M059J (cell line): ENCODE measurements at places on chromosomes 12 and 14.

GRCh38 chr12:52741375-52742195 is 35.6 kb downstream of the KRT76 start:
- peak; percentile 54 for DNase-seq

GRCh38 chr14:20791187-20791586 is 10.1 kb downstream of the RNASE6 start:
- no peak for DNase-seq

DNA sequence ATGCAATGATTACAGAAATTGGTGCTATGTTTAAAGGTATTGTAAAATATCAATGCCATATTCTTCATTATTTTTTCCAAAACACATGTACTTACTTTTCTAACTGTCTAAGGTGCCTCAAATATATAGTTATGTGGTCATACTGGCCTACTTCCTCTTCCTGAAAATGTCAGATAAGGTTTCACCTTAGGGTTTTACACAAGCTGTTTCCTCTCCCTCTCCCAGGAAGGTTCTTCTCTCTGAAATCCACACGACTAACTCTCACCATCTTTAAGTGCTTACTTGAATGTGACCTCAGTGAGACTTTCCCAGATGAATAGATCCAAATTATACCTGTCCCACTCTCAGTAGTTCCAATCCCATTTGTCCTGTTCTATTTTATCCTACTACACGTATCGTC is 11.6 kb upstream of the CLEC4D start:
- no peak for DNase-seq

DNA sequence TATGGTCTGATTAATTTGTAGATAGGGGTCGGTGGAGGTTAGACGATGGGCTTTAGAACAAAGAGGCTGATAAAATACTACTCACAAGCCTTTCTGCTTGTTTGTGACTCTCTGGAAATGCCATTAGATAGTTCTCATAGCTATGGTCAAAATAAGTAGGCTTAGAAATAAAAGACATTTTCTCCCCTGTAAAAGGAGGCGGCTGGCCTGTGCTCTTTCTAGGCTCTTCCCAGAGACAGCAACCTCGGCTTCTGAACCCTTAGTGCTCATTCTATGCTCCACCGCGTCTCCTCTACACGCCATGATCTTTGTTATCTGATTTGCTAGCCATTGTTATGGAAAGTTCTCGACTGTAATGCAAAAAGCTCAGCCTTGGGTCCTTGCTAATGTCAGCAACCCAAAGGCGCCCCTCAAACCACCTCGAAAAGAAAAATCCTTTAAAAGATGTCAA is 64.5 kb downstream of the CRADD start:
- DNase-seq: peak; percentile 66

DNA sequence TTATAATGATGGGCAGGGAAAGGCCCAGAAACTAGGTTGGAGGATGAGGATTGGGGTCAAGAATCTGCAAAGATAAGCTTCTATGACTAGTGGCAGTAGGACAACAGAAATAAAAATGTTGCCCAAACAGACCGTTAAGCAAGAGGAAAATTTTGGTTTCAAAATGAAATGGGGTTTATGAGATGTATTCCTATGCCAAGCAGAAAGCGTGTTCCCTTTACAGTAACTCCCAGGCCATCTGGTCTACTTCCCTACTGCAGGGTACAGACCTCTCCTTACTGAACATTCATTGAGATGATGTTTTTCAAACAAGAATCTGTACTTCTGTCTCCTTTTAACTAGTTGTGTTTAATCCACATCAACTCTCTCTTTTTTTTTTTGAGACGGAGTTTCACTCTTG is 20.4 kb upstream of the TMEM229B start:
- no peak for DNase-seq

DNA sequence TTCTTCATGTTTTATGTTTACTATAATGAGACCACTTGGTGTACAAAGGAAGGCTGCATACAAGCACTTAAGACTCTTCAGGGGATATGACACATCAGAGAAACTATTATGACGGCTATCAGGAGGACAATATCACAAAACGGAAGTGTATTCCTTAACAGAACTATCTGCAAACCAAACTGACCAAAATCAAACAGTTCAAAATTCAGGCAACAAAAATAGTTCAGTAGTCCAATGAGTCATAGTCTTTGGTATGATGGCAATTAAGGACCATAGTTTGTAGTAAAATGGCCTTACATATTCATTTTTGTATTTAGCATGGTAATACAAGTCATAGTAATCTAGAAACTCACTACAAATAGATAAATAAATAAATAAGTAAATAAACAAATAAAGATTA is 1638.7 kb upstream of the SEL1L start:
- peak; percentile 0 for DNase-seq

- DNase-seq: no peak
Measured at GRCh38 chr12:68114606-68115005, 44.9 kb downstream of the IFNG start.

DNA sequence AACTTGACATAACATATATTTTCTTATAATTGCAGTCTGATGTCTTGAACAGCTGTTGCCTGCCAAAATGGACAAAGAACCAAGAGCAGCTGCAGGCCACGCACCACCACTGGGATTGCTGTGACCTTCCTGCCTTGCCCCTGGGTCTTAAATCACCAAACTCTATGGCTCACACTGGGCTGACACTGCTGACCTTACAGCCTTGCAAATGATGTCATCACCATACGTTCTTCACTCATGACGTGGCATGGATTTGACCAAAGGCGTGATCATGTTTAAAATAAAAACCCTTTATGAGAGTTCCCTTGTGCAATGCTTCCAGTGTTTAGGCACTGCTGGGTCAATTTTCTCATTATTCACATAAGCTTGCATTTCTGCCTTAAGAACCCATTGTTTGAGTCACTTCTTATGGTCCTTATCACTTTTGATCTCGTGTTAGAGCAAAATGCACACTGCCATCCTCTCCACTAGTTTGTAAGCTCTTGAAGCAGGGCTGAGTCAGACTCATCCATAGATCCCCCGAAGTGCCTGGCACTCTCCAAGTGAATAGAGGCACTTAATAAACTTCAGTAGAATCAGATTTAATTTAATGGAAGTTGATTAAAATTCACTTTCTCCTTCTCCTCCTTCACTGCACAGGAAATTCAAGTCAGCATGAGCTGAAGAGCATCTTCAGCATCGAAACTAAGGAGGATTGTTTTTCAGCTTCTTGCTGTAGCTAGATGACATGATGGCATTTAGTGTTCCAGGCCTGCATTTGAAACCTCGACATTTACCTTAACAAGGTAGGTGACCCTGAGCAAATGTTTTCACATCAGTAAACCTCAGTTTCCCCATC is 132.4 kb upstream of the PZP start:
- DNase-seq: peak; percentile 81

DNA sequence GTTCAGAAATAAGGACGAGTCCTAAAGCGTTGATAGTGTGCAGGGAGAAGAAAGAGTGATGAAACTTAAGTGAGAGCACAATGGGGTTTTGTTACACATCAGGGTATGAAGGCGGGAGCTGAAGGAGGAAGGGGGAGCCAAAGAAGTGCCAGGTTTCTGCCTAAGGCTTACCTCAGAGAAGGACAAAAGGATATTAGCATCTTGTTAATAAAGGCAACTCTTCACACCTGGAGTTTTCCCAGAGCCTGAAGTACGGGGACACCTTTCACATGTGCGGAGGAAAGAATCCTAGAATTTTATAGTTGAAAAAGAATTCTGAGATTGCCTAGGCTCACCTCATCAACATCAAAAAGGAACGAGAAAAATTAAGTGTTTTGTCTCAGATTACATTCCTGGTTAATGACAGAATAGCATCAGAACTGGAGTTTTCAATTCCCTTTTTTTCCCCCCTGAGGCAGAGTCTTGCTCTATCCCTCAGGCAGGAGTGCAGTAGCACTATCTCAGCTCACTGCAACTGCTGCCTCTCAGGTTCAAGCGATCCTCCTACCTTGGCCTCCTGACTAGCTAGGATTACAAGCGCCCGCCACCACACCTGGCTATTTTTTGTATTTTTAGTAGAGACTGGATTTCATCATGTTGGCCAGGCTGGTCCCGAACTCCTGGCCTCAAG is 2.2 kb upstream of the SAV1 start:
- DNase-seq: peak; percentile 18

DNA sequence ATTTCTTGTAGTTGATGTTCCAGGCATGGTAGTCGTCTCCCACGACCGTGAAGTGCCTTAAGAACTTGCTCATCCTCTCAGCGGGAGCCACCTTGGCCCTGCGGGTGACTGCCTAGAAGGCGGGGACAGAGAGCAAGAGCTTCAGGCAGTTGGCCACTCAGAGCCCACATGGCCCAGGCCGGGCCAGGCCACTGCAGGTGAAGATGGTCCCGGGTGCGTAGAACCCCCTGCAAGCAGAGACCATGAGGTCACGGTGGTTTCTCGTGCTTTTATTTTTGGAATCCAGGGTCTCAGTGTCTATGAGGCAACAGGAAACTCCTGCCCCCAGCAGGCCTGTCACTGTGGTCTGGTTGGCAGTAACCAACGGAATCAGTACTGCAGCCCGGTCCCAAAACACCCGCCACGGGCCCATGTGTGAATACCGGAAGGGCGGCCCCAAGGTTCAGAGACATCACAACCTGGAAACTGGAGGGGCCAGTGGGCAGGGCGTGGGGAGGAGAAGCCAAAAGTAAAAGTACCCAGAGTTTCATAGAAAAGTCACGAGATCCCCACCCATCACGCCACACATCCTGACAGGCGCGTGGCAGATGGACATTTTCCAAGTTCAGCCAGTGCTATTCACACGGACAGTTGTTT is 27.5 kb downstream of the HVCN1 start:
- DNase-seq: no peak

DNA sequence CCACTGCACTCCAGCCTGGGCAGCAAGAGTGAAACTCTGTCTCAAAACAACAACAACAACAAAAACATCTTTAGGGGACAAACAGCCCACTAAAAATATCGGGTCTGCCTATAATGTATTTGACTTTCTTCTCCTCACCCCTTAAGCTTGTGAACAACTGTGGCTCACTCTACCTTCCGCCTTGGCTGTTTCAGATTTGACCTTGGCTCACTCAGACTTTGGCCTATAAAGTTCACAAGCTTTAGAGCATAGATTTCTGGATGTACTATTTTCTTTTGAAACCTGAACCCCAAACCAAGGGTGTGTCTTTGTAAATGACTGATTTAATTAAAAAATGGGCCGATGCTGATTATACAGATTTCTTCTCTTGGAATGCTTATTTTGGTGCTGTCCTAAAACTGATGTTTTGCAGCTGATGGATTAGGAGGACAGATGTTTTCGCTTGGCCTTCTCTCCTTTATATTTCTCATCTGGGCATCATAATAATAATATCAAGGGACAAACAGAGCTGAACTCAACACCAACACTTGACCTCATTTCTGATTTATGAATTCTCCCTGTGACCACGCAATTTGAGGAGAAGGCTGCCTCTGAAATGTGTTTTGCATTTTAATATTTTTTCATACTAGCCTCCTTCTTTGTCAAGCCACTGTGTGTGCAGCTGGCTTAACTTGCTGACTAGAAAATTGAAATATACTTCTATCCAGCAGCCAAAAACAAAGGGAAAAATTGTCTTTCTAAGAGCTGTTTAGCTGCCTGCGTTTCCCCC is 40.2 kb upstream of the RASSF3 start:
- DNase-seq: no peak

DNA sequence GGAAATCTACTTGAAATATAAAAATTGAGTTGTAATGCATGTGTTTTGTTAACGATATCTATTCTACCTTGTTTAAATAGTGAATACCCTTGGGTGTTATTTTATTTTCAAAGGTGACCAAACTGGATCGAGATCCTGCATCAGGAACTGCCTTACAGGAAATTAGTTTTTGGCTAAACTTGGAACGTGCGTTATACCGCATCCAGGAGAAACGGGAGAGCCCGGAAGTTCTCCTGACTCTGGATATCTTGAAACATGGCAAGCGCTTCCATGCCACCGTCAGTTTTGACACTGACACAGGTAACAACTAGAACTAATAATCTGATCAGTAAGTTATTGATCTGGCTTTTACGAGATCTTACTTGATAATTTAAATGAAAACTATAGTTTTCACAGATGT is 15.9 kb downstream of the DYNC1H1 start:
- DNase-seq: no peak

DNA sequence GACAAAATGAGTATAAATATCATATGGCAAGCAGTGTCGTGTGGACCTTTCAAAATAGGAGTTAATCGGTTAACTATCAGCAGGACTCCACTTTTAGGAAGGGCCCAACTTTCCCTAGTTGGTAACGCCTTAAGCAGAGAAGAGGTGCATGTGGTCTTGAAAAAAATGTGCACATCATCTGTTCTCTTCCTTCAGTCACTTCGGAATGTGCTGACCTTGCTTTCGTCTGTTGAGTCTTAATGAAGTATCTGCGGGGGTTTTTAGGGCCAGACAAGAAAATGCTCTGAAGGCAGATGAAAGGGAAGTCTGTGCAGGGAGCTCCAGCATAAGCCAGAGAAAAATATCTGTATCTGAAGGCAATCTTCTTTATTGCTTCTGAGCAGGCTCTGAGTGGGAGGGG is 185.2 kb downstream of the AEBP2 start:
- peak; percentile 14 for DNase-seq

- no peak for DNase-seq
Measured at GRCh38 chr14:44029933-44030332, 477.1 kb downstream of the FSCB start.

- peak; percentile 76 for DNase-seq
Measured at GRCh38 chr12:121799156-121799841, 4.5 kb upstream of the SETD1B start.

DNA sequence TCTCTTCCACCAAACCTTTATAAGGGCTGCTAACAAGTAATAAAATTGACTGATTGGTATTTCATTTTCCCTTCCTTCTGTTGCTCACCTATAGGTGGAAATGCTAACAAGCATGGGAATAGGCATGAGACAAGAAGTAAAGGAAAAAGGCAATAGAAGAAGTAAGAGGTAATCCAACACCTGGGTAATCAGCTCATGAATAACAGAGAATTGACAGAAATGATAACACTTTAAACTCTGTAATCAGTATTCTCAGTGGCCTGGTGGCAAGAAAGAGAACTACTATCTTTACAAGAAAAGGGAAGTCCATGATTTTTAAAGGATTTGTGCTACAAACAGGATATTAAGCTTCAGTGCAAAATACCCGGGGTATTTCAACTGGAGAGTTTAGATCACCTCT is 737.8 kb downstream of the RERGL start:
- no peak for DNase-seq

- peak; percentile 71 for DNase-seq
Measured at GRCh38 chr14:52949711-52950409, 990 bp downstream of the FERMT2 start.
